SK-MEL-5 (cell line): ENCODE measurements at places on chromosomes 7 and 10. TPM values are rescaled to one million over a fixed set of nuclear protein-coding genes. Genes with fewer than 3 reads are reported as not detected.

GRCh38 chr7:87151729-87152111 lies 533 bp upstream of the DMTF1 start:
- no peak for DNase-seq

GRCh38 chr10:47409866-47410256 lies 25.8 kb upstream of the ZNF488 start:
- DNase-seq = no peak

Gene SEPTIN14
- not detected in 2 replicates for total RNA-seq

- no peak for DNase-seq
Observed at GRCh38 chr10:63376560-63377304, 89.0 kb downstream of the JMJD1C start.

Gene PALD1
- 1.8 and 2.0 TPM in 2 replicates for total RNA-seq

GRCh38 chr7:75658369-75658768 lies 80.4 kb downstream of the HIP1 start:
- no peak for DNase-seq

DNA sequence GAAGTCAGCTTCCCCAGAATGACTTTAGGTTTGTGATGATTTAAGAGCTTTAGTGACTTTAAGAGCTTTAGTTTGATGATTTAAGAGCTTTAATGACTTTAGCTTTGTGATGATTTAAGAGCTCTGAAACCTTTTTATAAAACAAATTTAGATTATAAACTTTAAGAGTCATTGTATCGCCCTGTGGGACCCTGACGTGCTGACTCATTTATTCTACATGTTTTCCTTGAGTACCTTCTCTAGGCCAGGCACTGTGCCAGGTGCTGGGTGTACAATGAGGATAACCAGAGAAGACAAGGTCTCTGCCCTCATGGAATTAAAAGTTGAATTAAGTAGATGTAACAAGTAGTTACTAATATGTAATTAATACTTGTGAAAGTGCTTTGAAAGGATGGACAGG lies 45.4 kb downstream of the CNNM1 start:
- DNase-seq = no peak

Gene CPXM2
- total RNA-seq = 1.2 and 1.4 TPM in 2 replicates

- DNase-seq = no peak
Observed at GRCh38 chr10:87541114-87541513, 36.4 kb downstream of the MINPP1 start.
